Osteocyte (in vitro differentiated cells): ENCODE measurements at places on chromosomes 7 and 10. TPM values are rescaled to one million over a fixed set of nuclear protein-coding genes. Genes with fewer than 3 reads are reported as not detected.

GRCh38 chr7:129828989-129829736 lies 123.6 kb downstream of the UBE2H start:
- no peak for DNase-seq
- no peak overlapping the region for H3K4me3 ChIP-seq
- H3K27ac ChIP-seq = peak overlapping the region; percentile 96
- no peaks in the 10 kb centered on the region for H3K27me3 ChIP-seq

GRCh38 chr10:25076506-25077177 lies 60.2 kb downstream of the THNSL1 start:
- no peaks in the 10 kb centered on the region for H3K36me3 ChIP-seq
- DNase-seq = no peak
- no peak overlapping the region for H3K27ac ChIP-seq
- H3K27me3 ChIP-seq = no peaks in the 10 kb centered on the region
- H3K4me3 ChIP-seq = no peak overlapping the region

- no peak for DNase-seq
- H3K4me3 ChIP-seq = no peak overlapping the region
- no peaks in the 10 kb centered on the region for H3K36me3 ChIP-seq
- no peaks in the 10 kb centered on the region for H3K4me1 ChIP-seq
- no peak overlapping the region for H3K27ac ChIP-seq
- H3K27me3 ChIP-seq = no peaks in the 10 kb centered on the region
Observed at GRCh38 chr7:63899691-63900393, 98.8 kb upstream of the ZNF722 start.

DNA sequence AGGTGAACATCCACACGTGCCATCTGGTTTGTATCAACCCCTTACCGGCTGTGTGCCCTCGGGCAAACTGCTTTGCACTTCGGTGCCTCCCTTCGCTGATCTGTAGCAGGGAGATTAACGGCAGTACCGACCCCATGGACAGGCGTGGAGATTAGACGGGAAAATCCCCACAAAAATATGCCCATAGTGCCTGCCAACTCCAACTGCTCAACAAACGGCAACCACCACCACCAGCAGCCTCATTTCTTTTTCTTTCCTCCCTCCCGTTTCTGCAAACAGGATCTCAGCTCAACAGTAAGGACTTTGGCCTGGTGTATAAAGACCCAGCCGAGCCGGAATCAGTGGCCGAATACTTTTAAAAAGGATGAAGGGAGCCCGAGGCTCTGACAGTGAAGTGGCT lies 31.0 kb downstream of the CHST15 start:
- H3K4me1 ChIP-seq = peaks cover 59% of the 10 kb centered on the region
- H3K27ac ChIP-seq = peak overlapping the region; percentile 65

DNA sequence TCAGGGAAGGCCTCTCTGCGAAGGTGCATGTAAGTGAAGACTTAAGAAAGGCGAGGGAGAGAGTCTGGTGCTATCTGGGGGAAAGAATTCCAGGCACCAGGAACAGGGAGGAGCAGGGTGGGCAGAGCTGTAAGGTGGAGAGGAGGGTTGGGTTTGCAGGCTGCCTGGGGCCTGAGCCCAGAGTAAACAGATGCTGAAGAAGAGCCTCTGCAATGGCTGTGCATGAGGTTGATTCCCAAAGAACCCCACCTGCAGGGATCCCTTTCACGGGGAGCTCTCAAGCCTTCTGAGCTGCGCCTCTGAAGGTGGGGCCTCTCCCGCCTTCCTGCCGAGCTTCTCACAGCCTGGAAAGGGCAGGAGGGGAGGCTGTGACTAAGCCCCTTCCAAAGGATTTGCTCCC lies 115.1 kb downstream of the RNF216 start:
- no peak overlapping the region for H3K4me3 ChIP-seq
- no peak for DNase-seq
- H3K36me3 ChIP-seq = peaks cover 16% of the 10 kb centered on the region
- no peaks in the 10 kb centered on the region for H3K27me3 ChIP-seq
- H3K4me1 ChIP-seq = peaks cover 7% of the 10 kb centered on the region

GRCh38 chr7:17682586-17682985 lies 257.7 kb downstream of the SNX13 start:
- no peak overlapping the region for H3K4me3 ChIP-seq
- peaks cover 56% of the 10 kb centered on the region for H3K4me1 ChIP-seq
- peak overlapping the region; percentile 59 for H3K27ac ChIP-seq
- no peaks in the 10 kb centered on the region for H3K27me3 ChIP-seq
- no peak for DNase-seq

- DNase-seq = no peak
- no peaks in the 10 kb centered on the region for H3K4me1 ChIP-seq
- H3K4me3 ChIP-seq = no peak overlapping the region
- H3K27ac ChIP-seq = no peak overlapping the region
- peaks cover 15% of the 10 kb centered on the region for H3K36me3 ChIP-seq
Observed at GRCh38 chr7:35012160-35012559, 25.1 kb downstream of the DPY19L1 start.

DNA sequence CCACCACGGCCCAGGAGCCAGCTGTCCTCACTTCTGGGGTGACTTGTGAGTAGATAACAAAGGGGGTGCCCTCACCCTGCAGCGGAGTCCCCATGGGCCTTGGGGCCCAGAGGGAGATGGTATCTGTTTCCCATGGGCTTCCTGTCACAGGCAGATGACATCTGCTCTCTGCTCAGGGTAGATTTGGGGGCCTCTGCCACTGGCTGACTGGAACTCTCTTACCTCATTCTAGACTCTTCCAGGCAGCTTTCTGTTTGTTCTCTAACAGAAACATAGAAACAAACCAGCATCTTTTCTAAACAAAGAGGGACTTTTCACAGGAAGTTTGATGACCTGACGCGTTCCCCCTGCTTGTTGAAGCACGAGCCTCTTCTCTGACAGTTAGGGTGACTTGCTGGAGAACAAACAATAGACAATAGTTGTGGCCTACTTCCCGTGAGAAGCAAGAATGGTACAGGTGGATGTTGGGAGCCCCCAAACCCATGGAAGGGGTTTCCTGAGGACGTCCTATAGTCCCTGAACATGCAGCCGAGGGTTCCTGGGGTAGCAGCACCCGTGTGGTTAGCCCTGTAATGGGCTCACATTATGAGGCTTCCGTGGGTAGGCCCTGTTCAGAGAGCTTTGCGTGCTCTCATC lies 61.6 kb downstream of the GRK5 start:
- H3K4me3 ChIP-seq = no peak overlapping the region
- no peaks in the 10 kb centered on the region for H3K36me3 ChIP-seq
- no peaks in the 10 kb centered on the region for H3K27me3 ChIP-seq
- no peak overlapping the region for H3K27ac ChIP-seq

The ANKRD1 gene
- total RNA-seq = 4.9 and 5.8 TPM in 2 replicates

The ZCWPW1 gene
- 4.4 and 5.0 TPM in 2 replicates for total RNA-seq

The TMEM178B gene
- total RNA-seq = 0.70 and 0.99 TPM in 2 replicates

The TBX20 gene
- total RNA-seq = not detected in 2 replicates

The VWC2 gene
- not detected in 2 replicates for total RNA-seq

The FBXL13 gene
- total RNA-seq = 0.83 and 0.97 TPM in 2 replicates

The PIK3CG gene
- total RNA-seq = not detected in 2 replicates
